ENCODE measurements at places on chromosomes 2 and 18.

DNA sequence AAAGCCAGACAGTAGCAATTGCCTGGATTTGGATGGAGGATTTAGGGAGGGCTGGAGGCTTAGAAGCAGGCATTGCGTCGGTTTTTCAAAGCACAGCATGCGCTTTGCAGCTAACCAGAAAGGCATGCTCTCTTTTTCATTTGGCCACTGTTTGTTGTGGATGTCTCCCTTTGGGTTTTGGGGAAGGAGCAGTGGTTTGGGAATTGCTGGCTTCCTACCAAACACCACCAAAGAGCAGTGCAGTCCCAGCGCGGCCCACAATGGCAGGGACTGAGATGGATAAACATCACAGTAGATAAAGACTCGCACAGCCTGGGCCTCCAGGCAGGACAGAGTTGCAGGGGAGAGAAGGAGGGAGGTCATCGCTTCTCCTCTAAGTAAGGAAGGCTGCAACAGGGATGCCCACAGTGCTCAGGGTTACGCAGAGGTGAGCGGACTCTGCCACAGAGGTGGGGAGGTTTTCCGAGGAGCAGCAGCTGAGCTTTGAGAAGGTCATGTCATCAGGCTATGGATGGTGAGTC is 148.5 kb downstream of the MYT1L start:
- no peak for DNase-seq

DNA sequence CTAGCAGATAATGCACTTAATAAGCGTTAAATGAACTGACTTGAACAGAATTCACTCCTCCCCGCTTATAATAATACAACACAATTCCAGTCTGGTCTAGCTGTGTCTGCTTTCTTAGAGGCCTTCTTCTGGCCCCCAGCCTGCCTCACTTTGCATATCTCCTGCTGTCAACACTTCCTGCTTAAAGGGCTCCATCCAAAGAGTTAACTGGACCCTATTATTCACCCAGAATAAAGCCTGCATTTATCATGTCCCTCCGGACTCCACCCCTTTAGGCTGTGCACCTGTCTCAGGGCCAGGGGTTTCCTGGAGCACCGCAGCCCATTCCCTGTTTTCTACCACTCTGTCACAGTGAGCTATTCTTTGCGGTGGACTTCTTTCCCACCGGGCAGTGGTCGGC is 292.8 kb upstream of the FBXO11 start:
- DNase-seq = no peak

- DNase-seq = no peak
Measured at GRCh38 chr18:13427354-13427753, 208.8 kb downstream of the LDLRAD4 start.

- no peak for DNase-seq
Measured at GRCh38 chr18:70047931-70048603, 100.4 kb upstream of the CD226 start.

- DNase-seq = no peak
Measured at GRCh38 chr2:233227346-233227978, 24.0 kb upstream of the ATG16L1 start.

GRCh38 chr18:59055345-59056032 is 84.2 kb upstream of the SEC11C start:
- no peak for DNase-seq

DNA sequence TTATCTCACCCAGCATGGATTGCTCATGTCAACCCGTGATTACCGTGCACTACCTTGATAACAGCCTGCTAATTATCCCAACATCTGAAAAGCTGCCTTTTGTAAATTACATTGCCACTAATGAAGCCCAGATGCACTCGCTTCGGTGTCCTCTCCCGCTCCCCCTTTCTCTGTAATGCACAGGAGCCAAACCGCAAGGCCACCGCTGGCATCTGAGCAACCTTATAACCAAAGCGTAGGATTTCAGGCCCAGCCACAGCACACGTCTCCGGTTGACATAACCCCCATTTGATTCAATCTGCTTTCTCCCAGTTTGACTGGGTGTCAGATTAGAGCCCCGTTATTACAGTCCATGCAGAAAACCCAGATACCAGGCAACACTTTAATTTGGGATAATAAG is 341.2 kb downstream of the ALK start:
- DNase-seq = no peak

DNA sequence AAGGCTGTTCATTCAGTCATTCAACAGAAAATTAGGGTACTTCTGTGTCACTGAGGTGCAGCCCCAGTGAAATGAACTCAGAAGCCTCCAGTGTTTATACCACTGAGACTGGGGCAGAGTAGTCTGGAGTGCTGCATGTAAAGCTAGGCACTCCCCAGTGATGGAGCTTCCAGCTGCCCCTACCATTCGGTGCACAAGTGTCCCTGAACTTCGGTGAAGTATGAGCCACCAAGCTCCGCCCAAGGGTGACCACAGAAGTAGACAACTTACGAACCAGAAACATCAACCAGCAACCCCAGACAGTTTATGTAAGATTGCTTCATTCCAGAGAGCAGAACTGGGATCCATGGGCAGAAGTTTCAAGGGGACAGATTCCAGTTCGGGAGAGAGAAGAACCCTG is 70.6 kb upstream of the FOSL2 start:
- DNase-seq = no peak
